ENCODE measurements at places on chromosomes 3 and 15.

DNA sequence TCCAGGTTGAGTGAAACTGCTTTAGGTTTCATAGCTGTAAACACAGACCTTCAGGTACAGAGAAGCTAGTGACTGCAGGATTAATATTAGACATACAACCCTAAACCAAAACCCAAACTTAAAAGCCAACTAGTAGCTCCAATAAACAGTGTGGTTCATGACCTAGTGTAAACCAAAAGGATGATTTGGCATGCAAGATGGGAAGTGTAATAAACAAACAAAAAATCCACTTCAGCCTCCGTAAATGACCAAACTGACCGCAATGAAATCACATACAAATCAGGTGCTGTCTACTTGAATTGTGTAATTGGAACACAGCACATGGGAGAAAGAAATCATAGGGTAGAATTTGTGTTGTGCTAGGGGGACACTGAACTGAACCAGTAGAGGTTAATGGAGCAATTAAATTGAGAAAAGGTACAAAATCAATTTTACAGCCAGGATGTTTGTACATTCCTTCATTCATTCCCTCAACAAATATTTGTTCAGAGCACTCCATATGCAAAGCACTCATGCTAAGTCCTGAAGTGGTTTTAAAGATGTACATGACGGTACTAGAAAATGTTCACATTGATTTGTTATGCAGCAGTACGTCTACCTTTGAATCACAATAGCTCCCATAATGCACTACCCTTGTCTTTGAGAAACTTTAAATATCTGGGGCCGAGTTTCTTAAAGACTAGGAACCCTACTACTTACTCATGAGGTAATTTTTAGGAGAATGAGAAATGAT lies 21.4 kb upstream of the CHST2 start:
- DNase-seq: no peak

DNA sequence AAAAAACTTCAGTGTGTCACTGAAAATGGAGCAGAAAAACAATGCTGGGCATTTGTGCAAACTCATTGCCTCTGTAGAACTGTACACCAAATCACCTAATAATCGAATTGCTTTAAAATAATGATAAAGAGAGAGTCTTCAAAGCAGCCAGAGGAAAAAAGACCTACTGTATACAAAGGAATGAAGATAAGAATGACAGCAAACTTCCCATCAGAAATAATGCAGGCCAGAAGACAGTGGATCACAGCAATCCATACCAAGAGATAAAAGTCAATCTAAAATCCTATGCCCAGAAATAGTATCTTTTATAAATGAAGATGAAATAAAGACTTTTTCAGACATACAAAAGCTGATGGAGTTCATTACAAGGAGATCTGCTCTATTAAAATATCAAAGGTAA lies 134.7 kb upstream of the VEPH1 start:
- DNase-seq: no peak

GRCh38 chr3:138940446-138940845 lies 6.5 kb downstream of the FOXL2 start:
- DNase-seq: no peak

GRCh38 chr3:136270179-136270578 lies 20.0 kb downstream of the PCCB start:
- DNase-seq: no peak

DNA sequence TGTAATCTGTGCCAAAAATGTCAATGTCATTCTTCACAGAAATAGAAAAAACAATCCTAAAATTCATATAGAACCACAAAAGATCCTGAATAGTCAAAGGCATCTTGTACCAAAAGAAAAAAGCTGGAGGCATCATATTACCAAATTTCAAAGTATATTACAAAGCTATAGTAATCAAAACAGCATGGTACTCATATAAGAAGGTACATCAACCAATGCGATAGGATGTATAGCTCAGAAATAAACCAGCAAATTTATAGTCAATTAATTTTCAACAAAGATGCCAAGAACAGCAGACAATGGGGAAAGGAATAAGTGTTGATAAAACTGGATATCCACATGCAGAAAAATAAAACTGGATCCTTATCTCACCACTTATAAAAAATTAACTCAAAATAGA lies 150.5 kb upstream of the PRICKLE2 start:
- no peak for DNase-seq

Measured in occipital lobe (tissue), 3 donors.